ENCODE measurements at places on chromosomes 5 and 9. TPM values are rescaled to one million over a fixed set of nuclear protein-coding genes. Genes with fewer than 3 reads are reported as not detected.
A peak's percentile ranks its signal among the peaks of the same experiment; 100 is the strongest.

The CARTPT gene
- not detected for total RNA-seq

The ANKDD1B gene
- total RNA-seq, result 0.72 TPM

DNA sequence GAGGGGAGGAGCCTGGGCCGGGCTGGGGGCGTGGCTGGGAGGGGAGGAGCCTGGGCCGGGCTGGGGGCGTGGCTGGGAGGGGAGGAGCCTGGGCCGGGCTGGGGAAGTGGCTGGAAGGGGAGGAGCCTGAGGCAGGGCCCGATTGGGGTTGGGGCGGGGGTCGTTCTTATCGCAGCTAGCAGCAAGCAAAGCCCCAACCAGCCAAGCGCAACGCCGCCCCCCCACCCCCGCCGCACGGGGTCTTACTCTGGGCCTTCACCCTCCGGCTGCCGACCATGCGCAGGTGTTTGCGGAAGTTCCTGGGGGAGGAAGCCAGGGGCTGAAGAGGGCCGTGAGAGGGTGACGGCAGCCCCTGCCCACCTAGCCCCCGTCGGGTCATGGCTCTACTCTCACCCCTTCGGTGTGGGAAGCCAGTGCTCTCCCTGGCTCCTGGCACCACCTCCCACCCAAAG lies 5.0 kb downstream of the NSMF start:
- DNase-seq, result no peak
- H3K36me3 ChIP-seq, result peaks cover 3% of the 10 kb centered on the region
- H3K27ac ChIP-seq, result no peak overlapping the region
- peaks cover 36% of the 10 kb centered on the region for H3K4me1 ChIP-seq
- H3K27me3 ChIP-seq, result no peaks in the 10 kb centered on the region

The C7 gene
- not detected for total RNA-seq

GRCh38 chr9:69397384-69398214 lies 72.6 kb downstream of the ENTREP1 start:
- H3K4me3 ChIP-seq, result no peak overlapping the region
- no peaks in the 10 kb centered on the region for H3K36me3 ChIP-seq
- peak overlapping the region; percentile 45 for H3K27ac ChIP-seq

DNA sequence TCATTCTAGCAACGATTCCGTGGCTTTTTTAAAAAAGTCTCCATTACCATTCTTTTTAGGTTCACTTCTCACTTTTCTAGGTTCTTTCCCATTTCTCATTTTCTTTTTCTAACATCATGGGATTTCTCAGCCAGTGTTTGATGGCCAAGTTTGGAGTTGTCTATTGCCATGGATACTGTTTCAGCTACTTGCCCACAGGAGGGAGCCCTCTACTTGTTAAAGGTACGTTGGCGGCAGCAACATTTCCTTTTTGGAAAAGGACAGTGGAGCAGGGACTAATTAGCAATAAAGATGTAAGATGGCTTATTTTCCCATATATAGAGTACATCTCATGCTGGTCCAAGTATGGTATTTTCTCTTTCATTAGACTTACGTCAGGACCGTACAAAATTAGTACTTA lies 2257.5 kb upstream of the C9orf72 start:
- H3K4me1 ChIP-seq, result no peaks in the 10 kb centered on the region
- H3K27me3 ChIP-seq, result peaks cover 11% of the 10 kb centered on the region

- no peak overlapping the region for H3K27ac ChIP-seq
- DNase-seq, result no peak
- no peaks in the 10 kb centered on the region for H3K4me1 ChIP-seq
- H3K27me3 ChIP-seq, result peaks cover 2% of the 10 kb centered on the region
Observed at GRCh38 chr9:17862101-17862500, 283.2 kb downstream of the SH3GL2 start.

The ASPN gene
- 376 TPM for total RNA-seq

The GRM6 gene
- not detected for total RNA-seq

GRCh38 chr5:56026863-56027300 lies 32.1 kb upstream of the IL6ST start:
- no peaks in the 10 kb centered on the region for H3K36me3 ChIP-seq
- peak overlapping the region; percentile 76 for H3K27ac ChIP-seq
- H3K4me1 ChIP-seq, result peaks cover 10% of the 10 kb centered on the region

Measured in chondrocyte (in vitro differentiated cells).